ENCODE measurements at places on chromosomes 6 and 20.

DNA sequence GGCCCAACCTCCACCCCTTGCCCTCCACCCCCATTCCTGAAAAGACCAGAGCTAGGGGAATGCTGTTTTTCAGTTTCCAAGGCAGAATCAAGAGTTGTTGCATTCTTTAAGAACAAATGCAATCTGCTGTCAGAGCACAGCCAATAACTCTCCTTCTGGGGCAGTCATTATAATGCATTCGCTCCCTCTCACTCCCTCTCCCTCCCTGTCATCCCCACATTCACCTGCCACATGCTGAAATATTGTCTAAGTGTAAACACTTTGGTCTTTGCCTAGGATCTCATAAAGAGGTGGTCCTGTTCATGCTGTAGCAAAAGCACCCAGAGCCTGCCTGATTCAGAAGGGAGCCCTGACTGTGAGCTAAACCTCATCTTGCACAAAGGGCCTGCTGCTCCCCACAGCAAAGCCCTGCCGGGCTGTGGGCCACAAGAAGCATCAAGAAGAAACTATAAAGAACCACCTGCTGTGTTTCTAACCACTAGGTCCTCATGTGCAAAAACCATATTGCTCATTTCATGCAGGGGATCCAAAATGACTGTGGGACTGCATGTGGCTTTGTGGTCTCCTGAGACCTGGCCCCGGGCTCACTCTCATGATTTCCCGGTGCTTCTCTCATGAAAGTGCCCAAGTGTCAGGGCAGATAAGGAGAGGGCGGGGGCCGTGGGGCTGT is 85.6 kb downstream of the GPR6 start:
- DNase-seq: peak; percentile 79

DNA sequence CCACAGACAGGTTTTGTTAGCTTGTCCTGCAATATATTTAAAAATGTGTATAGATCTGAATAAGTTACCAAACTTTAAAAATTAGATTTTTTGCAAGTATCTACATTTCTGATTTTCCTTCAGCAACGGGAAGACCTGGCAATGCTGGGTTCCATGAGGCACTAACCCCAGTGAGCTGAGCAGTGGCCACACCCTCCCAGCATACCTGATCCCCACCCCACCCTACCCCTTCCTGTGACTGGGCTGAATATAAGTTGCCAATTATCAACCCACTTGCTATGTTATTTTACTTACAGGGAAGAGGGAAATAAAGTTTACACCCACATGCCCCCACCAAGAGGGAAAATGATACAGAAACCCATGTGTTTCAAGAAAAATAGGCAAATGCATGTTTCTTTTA is 70.3 kb upstream of the RALGAPA2 start:
- no peak for DNase-seq

DNA sequence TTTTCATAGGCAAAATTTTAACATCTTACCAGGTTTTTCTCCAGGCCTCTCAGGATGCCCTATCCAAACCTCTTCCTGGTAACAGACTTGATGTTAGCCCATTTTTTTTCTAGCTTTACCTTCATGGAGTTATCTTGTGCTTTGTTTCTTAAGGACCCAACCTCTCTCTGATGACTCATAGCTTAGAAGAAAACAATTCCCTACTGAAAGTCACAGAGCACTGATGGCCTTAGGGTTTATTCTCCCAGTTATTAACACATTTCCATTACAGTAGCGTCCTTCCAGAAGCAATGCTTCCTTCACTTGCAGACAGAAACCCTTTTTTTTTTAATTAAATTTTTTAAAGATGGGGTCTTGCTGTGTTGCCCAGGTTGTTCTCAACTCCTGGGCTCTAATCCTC is 79.4 kb downstream of the IYD start:
- no peak for DNase-seq

DNA sequence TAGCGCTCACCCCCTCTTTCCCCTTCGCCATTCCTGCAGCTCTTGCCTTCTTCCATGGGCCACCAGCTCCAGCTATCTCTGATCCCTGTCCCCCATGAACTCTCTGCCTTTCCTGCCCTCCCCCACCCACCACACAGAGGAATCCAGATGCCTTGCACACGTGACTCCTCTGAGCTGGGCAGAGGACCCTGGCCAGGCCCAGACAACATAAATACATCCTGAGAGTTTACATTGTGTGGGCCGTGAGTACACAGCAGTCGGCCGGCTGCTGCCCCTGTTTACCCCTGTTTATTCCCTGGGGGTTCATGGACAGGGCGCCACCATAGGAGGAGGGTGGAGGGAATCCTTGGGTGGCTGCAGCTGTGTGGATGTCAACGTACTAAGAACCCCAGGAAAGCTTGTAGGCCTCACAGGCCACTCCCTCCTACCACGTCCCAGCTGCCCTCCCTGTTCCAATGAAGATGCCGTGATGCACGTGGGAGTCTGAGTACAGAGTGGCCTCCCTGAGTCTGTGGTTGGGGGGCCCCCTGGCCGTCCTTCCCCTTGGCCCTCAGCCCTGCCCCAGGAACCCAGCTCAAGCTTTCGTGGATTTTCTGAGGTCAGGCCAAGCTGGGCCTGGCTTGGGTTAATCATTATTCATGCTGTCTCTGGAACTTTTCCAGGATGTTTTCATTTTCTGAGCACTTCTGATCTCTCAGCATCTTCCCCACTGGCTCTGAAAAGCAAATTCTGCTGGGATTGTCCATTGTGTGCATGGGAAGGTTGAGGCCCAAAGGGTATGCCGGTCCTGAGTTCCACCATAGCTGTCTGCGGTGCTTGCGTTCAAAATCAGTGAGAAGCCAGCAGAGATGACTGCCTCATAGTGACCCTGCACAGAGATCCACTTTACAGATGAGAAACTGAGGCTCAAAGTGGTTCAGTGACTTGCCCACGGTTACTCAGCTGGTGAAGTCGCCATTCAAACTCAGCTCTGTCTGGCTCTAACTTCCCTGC is 136.3 kb downstream of the MRPL14 start:
- DNase-seq: no peak
